K562 (cell line): ENCODE measurements at places on chromosomes 1 and 21.

- H3K4me3 ChIP-seq = no peak overlapping the region
- no peak for DNase-seq
- H3K4me1 ChIP-seq = peaks cover 53% of the 10 kb centered on the region
- peak overlapping the region; percentile 61 for H3K27ac ChIP-seq
- H3K27me3 ChIP-seq = no peaks in the 10 kb centered on the region
- peaks cover 40% of the 10 kb centered on the region for H3K36me3 ChIP-seq
Observed at GRCh38 chr1:26784886-26785285, 2.9 kb upstream of the PIGV start.

- H3K27ac ChIP-seq = no peak overlapping the region
- peaks cover 21% of the 10 kb centered on the region for H3K27me3 ChIP-seq
- H3K36me3 ChIP-seq = 0 out of 3 replicates have a peak, but pooled peaks cover under 1% of the 10 kb centered on the region
- peaks cover 16% of the 10 kb centered on the region for H3K4me1 ChIP-seq
- DNase-seq = no peak
Observed at GRCh38 chr1:226411619-226412018, 3.7 kb upstream of the PARP1 start.

GRCh38 chr1:18100491-18101063 is 7.0 kb upstream of the IGSF21 start:
- H3K27ac ChIP-seq = no peak overlapping the region
- H3K4me3 ChIP-seq = no peak overlapping the region
- no peaks in the 10 kb centered on the region for H3K27me3 ChIP-seq
- DNase-seq = peak; percentile 88

GRCh38 chr1:11729498-11730428 is 6.2 kb upstream of the AGTRAP start:
- no peaks in the 10 kb centered on the region for H3K36me3 ChIP-seq
- no peaks in the 10 kb centered on the region for H3K27me3 ChIP-seq
- no peak overlapping the region for H3K4me3 ChIP-seq
- H3K4me1 ChIP-seq = peaks cover 39% of the 10 kb centered on the region
- DNase-seq = peak; percentile 69
- peak overlapping the region; percentile 78 for H3K27ac ChIP-seq

GRCh38 chr1:117416546-117417125 is 49.4 kb downstream of the MAN1A2 start:
- H3K4me3 ChIP-seq = no peak overlapping the region
- peak; percentile 31 for DNase-seq
- no peaks in the 10 kb centered on the region for H3K27me3 ChIP-seq
- no peaks in the 10 kb centered on the region for H3K4me1 ChIP-seq
- peak overlapping the region; percentile 12; the same call in 1 of the 3 replicates for H3K27ac ChIP-seq
